ENCODE measurements at places on chromosomes 2 and 18.

GRCh38 chr2:129895061-129895460 lies 84.4 kb upstream of the RAB6C start:
- no peak for DNase-seq

- DNase-seq: no peak
Observed at GRCh38 chr18:23824669-23825068, 135.4 kb downstream of the LAMA3 start.

DNA sequence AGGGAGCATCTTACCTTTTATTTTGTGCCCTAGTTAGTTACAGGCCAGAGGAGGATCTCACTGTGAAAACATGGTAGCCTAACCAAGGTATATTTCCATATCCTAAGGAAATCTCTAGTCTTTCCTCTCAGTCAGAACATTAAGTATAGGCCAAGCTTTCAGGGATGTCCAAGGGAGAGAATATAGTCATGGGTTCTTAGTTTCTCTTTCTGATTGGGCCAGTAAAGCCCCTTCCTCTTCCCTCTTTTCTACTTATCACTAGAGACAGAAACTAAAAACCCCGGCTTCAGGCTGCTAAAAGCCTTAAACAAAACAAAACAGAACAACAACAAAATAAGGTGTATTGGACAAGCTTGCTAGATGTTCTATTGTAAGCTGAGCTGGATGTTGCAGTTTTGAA lies 44.3 kb upstream of the TNFRSF11A start:
- DNase-seq: no peak

- DNase-seq: no peak
Observed at GRCh38 chr2:216283038-216283900, 89.0 kb downstream of the MARCHF4 start.

DNA sequence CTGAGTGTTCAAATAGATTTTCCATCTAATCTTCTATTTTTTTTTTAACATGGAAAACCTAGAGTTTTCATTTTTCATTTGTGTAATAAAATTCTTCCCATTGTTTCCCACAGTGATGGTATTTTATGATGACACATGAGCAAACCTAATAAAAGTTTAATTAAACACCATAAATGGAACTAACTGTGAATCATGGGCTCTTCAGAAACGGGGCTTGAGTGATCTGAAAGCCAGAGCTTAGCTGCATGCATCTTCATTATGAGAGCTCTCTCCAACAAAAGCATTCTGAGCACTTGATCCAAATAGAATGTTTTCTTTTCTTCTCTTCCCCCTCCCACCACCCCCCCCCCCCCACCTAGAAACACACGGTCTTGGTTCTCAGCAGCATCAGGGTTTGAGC lies 82.1 kb upstream of the REV1 start:
- DNase-seq: no peak

DNA sequence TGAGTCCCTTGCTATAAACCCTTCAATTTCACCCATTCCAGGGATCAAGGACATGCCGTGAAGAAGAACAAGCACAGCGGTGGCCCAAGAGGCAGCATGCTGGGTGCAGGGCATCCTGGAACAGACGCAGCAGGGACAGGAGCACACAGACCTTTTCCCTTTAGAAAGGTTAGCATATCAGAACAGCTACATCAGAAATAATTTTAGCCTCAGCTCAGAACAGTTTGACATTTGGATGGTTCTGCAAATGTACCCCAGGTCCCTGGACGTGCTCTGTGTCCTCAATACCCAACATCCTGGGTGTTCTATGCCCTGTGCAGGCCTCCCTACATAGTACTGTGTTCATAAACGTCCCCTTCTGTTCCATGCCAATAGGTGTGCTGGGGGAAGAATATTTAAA lies 80.4 kb downstream of the MYOM1 start:
- no peak for DNase-seq

GRCh38 chr2:238345297-238345968 lies 25.1 kb downstream of the TRAF3IP1 start:
- DNase-seq: no peak
